ENCODE measurements at places on chromosomes 3 and 15.

GRCh38 chr15:85312929-85313331, 67.5 kb upstream of the AKAP13 start:
- DNase-seq, result no peak

GRCh38 chr3:11019116-11019819, 26.7 kb downstream of the SLC6A1 start:
- DNase-seq, result no peak

GRCh38 chr3:72555714-72556113, 292.5 kb downstream of the SHQ1 start:
- no peak for DNase-seq

- DNase-seq, result no peak
These were observed 642 bp downstream of the COX5A start for GRCh38 chr15:74937272-74937589.

- DNase-seq, result no peak
These were observed 52.8 kb downstream of the MGA start for GRCh38 chr15:41713047-41713446.

DNA sequence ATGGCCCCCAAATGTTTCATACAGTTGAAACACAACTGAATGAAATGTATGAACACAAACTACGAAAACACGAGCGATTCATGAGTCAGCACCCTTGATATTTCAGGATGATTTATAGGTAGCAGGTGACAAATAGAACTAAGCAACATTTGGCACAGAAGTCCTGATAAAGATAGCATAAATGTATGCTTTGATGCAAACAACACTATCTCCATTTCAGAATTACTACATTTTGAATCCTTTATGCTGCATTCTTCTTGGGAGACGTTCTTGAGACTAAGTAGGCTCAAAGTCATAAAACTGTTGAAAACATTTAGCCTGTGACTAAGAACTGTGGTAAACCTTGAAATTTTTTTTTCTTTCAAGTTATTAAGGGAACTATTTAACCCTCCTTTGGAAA, 200.3 kb upstream of the ICE2 start:
- no peak for DNase-seq

GRCh38 chr3:17065315-17065714, 180.6 kb downstream of the PLCL2 start:
- no peak for DNase-seq

DNA sequence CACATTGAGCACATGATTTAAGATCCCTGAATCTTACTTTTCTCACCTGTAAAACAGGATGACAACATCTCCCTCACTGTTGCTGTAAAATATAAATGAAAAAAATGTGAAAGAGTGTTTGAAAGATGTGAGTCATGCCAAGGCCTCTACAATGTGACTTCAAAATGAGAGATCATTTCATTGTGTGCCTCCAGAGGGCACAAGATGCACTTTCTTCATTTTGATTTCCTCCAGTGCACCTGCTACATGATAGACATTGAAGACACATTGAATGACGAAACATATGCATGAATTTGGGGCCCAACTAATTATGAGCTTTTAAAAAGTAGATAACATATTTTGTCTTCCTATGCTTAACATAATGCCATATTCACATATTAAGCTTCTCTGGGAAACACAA, 170.3 kb downstream of the MOBP start:
- DNase-seq, result no peak

GRCh38 chr3:160129459-160130061, 95.7 kb upstream of the C3orf80 start:
- DNase-seq, result no peak

DNA sequence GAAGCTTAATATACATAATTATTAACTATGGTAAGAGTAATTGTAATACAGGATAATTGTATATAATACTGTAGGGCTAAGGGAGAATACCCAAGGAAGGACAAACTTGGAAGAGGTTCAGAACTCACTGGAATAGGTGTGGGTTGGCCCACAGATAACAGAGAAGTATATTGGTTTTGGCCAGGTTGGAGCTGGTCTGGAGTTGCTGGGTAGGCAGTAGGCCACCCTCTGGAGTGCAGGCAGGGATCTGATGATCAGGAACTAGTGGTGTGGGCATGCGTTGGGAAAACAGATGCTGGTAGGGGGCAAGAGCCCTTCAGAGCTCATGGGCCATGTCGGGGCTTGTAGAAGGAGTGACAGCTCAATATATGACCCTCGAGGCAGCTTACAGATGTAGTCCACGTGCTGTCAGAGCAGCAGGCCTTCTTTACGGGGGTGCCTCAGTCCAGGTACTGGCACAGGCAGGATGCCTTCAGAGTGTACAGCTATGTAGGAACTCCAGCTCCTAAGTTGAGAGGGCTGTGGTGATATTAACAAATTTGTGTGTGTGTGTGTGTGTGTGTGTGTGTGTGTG, 12.4 kb downstream of the IREB2 start:
- DNase-seq, result no peak

- no peak for DNase-seq
These were observed 176.8 kb downstream of the TUSC7 start for GRCh38 chr3:116886202-116886893.

DNA sequence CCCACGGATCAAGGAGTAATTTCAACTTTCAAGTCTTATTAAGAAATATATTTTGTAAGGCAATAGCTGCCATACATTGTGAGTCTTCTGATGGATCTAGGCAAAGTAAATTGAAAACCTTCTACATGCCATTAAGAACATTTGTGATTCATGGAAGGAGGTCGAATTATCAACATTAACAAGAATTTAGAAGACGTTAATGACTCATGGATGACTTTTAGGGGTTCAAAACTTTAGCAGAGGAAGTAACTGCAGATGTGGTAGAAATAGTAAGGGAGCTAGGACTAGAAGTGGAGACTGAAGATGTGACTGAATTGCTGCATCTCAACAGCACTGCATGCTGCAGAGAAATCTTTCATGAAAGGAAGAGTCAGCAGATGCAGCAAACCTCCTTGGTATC, 48.1 kb upstream of the DCUN1D1 start:
- no peak for DNase-seq

GRCh38 chr3:191592105-191592504, 131.1 kb downstream of the PYDC2 start:
- no peak for DNase-seq

GRCh38 chr3:63167113-63167512, 111.0 kb upstream of the SYNPR start:
- DNase-seq, result no peak

DNA sequence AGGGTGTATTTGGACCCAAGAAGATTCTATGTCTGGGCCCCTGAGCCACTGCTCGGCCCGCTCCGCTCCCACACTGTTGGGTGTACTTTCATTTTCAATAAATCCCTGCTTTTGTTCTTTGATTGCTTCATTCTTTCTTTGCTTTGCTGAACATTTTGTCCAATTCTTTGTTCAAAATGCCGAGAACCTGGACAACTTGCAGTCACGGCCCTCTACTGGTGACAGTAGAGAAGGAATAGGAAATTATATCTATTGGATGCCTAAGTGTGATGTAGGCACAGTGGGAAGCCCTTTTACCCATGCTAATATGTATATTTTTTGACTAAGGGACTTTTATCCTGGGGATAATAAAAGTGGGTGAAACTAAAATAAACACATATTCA, 340.8 kb downstream of the LRRC3B start:
- DNase-seq, result no peak

- DNase-seq, result no peak
These were observed 96.5 kb upstream of the RAD18 start for GRCh38 chr3:9059489-9060400.

All from activated T-cell treated with anti-CD3 and anti-CD28 coated beads, Interleukin-2, amount 50 U/mL, for 1 hour (primary cell).